Activated naive CD8-positive, alpha-beta T cell treated with anti-CD3 and anti-CD28 coated beads for 36 hours (primary cell): ENCODE measurements at places on chromosomes 1 and 21. TPM values are rescaled to one million over a fixed set of nuclear protein-coding genes. Genes with fewer than 3 reads are reported as not detected.

DNA sequence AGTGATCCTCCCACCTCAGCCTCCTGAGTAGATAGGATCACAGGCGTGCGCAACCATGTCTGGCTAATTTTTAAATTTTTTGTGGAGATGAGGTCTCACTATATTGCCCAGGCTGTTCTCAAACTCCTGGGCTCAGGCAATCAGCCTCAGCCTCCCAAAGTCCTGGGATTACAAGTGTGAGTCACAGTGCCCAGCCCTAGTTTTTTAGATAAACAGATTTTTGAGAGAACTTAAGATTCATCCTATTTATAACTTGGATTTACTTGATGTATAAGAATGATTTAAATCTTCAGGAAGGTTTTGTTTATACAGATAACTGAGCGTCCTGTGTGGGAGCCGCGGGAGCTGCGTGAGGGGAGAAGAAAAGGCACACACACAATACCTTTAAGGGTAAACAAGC lies 26.2 kb downstream of the HEYL start:
- H3K4me3 ChIP-seq: no peak overlapping the region
- no peak overlapping the region for H3K27ac ChIP-seq
- peaks cover 19% of the 10 kb centered on the region for H3K27me3 ChIP-seq
- DNase-seq: no peak
- H3K4me1 ChIP-seq: peaks cover 2% of the 10 kb centered on the region

DNA sequence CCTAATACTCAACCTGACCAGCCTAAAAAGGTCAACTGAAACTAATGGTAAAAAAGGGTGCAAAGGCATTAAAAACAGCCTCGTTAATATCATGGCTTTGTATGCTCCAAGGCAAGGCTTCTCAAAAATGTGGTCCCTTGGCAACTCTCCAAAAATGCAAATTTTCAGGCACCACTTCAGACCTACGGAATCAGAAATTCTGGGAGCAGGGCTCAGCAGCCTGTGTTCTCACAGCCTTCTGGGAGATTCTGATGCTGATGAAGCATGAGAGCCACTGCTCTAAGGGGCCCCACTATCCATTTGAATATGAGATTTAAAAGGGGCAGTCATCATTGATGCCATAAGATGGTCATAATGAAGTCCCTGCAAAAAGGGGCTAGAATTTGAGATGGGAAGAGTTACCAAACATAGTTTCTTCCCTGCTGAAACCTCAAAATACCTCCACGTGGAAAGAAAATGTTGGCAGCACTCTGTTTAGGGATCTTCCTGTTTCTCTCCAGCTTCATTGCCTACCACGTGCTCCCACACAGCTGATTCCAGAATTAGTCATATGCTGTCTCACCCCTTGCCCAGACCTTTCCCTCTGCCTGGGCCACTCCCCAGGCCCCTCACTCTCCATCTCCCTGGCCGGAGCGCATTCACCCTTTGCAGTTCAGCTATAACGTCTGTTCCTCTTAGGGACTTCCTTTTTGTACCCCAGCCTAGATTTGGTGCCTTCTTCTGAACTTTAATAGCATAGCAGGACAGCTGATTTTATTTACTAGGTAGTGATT lies 46.7 kb downstream of the PHC2 start:
- H3K4me1 ChIP-seq: peaks cover 15% of the 10 kb centered on the region
- no peaks in the 10 kb centered on the region for H3K36me3 ChIP-seq
- H3K27me3 ChIP-seq: peaks cover 42% of the 10 kb centered on the region
- DNase-seq: no peak
- no peak overlapping the region for H3K4me3 ChIP-seq
- H3K27ac ChIP-seq: no peak overlapping the region

- H3K4me3 ChIP-seq: no peak overlapping the region
- no peaks in the 10 kb centered on the region for H3K27me3 ChIP-seq
- H3K36me3 ChIP-seq: peaks cover 3% of the 10 kb centered on the region
- H3K4me1 ChIP-seq: peaks cover 5% of the 10 kb centered on the region
- no peak for DNase-seq
Measured at GRCh38 chr21:15848634-15849560, 119.1 kb downstream of the USP25 start.

DNA sequence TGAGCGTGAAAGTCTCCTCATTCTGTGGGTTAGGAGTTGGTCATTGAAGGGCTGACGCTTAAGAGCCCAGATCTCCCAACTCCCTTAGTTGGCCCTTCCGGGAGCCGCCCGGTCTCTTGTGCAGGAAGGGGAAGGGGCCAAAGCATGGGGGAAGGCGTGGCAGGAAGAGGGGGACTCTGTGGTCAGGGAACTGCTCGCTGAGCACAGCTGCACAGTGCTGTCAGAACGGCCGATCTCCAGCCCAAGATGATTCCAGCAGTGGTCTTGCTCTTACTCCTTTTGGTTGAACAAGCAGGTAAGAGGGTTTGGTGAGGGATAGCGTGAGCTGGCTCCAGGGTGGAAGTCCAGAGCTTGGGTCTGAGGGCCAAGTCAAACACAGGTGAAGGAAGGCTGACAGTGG lies at the start of gene FCER1G:
Gene FCER1G (plus strand): TSS at position 220 of the 400 bp plus-strand sequence. CDS start 27 bp downstream, at position 247.
- peaks cover 28% of the 10 kb centered on the region for H3K36me3 ChIP-seq
- no peak for DNase-seq
- peak within 1 kb of the TSS; percentile 77 for H3K27ac ChIP-seq
- peak within 1 kb of the TSS; percentile 49 for H3K4me3 ChIP-seq
- H3K4me1 ChIP-seq: peaks cover 47% of the 10 kb centered on the region

DNA sequence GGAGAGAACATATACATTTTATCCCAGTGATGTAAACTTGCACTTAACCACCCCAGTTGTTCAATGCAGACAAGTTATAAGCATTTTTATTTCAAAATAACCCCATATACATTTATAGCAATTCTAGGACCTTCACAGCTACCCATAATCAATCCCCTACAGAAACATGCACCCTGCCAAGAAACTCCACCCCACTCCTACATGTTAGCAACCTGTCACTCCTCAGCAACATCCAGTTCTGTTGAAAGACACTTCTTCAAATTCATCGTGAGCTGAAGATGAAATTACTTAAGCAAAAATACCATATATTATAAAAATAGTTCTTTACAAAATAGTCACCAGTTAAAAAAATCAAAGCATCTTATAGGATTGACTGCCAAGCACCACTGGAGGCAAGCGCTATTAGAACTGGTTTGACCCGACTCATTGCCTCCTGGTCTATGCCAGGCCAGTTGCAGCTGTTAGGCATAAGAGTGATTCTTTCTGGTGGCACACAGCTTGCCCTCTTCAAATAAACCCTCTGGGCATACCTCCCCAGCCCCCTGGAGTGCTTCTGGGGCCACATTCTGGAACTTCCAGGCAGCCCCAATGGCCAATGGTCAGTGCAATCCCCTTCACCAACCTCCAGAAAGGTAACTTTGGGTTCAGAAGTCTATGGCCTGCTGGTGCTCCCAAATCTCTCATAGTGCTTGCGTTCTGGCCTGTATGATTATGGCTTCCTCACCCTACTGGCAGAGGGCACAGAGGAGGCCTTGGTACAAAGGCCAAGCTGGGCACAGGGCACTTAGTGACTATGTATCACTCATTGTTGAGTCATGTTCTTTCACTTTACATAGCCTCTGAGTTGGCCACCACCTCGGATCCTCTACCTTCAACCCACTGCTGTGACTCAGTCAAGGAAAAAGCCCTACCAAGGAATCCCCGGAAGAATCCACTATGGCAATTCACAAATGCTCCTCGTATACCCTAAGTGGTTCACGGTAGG lies 72.2 kb upstream of the RALGPS2 start:
- no peaks in the 10 kb centered on the region for H3K36me3 ChIP-seq
- peaks cover 10% of the 10 kb centered on the region for H3K27me3 ChIP-seq
- no peak overlapping the region for H3K4me3 ChIP-seq
- H3K4me1 ChIP-seq: no peaks in the 10 kb centered on the region
- H3K27ac ChIP-seq: no peak overlapping the region

DNA sequence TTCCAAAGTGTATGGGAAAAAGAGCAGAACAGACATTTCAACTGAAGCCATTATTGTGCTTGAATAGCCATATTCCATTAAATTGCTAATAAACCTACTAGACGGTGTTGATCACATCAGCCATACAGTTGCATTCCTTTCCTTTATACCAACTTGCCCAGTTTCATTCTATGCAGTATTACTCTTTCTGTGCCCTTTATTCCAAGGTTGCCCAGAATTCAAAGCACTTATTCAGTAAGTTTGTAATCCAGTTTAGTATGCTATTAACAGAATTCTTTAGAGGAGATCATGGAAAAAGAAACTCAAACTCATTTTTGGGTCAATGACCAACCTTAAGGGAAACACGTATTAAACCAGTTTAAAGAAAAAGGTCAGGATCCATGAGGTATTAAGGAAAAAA lies 89.5 kb downstream of the DDAH1 start:
- no peak overlapping the region for H3K27ac ChIP-seq
- peaks cover 10% of the 10 kb centered on the region for H3K27me3 ChIP-seq
- H3K4me3 ChIP-seq: no peak overlapping the region
- no peaks in the 10 kb centered on the region for H3K36me3 ChIP-seq
- H3K4me1 ChIP-seq: no peaks in the 10 kb centered on the region

The C1orf50 gene
- 7.2 TPM for total RNA-seq

The NPL gene
- 4.7 TPM for total RNA-seq

The FCRL4 gene
- total RNA-seq: not detected

The TIE1 gene
- total RNA-seq: 0.49 TPM

The MFAP2 gene
- total RNA-seq: not detected

The SPRR1B gene
- not detected for total RNA-seq

The CACHD1 gene
- total RNA-seq: 3.4 TPM

The CALML6 gene
- total RNA-seq: 0.98 TPM

The HES4 gene
- total RNA-seq: 0.93 TPM

The PKP1 gene
- 0.06 TPM for total RNA-seq

The AK5 gene
- 4.3 TPM for total RNA-seq
